Activated CD8-positive, alpha-beta T cell treated with anti-CD3 and anti-CD28 coated beads for 36 hours (primary cell): ENCODE measurements at places on chromosomes 7 and 10. TPM values are rescaled to one million over a fixed set of nuclear protein-coding genes. Genes with fewer than 3 reads are reported as not detected.

GRCh38 chr10:103479135-103479534, at the start of gene CALHM3:
Gene CALHM3, minus strand, starts transcription at chr10:103479240. Its CDS starts 208 bp downstream, at chr10:103479032.
- H3K4me3 ChIP-seq = no peak within 1 kb of the TSS
- no peak for DNase-seq
- no peaks in the 10 kb centered on the region for H3K27me3 ChIP-seq

GRCh38 chr7:14195079-14195478, 205.6 kb upstream of the ETV1 start:
- H3K4me3 ChIP-seq = no peak overlapping the region
- no peaks in the 10 kb centered on the region for H3K4me1 ChIP-seq

DNA sequence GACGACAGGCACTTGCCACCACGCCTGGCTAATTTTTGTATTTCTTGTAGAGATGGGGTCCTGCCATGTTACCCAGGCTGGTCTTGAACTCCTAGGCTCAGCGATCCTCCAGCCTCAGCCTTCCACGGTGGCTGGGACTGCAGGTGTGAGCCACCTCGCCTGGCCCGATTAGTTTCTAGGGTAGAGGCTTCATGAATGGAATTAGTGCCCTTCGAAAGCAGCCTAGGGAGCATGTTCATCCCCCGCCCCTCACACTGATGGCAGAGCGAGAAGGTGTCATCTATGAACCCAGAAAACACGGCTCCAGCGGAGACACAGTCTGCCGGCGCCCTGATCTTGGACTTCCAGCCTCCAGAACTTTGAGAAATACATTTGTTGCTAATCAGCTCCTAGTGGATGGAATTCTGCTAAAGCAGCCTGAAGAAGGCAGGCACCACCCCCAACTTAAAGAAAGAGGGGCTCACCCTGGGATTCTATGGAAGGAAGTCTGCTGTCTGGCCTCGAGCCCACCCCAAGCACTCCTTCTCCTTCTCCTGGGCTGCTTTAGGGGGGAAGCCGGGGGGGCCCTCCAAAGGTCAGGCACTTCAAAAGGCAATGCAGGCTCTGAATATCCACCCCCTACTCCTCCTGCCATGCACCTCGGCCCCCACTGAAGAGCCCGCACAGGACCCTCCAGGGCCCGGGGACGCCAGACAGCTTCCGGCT, 10.1 kb downstream of the PDGFA start:
- peaks cover 8% of the 10 kb centered on the region for H3K4me1 ChIP-seq
- H3K4me3 ChIP-seq = no peak overlapping the region
- no peak for DNase-seq
- H3K27ac ChIP-seq = no peak overlapping the region
- H3K36me3 ChIP-seq = no peaks in the 10 kb centered on the region

GRCh38 chr7:42689626-42690025, 222.2 kb downstream of the C7orf25 start:
- no peaks in the 10 kb centered on the region for H3K36me3 ChIP-seq
- peaks cover 4% of the 10 kb centered on the region for H3K27me3 ChIP-seq
- H3K4me3 ChIP-seq = no peak overlapping the region
- no peaks in the 10 kb centered on the region for H3K4me1 ChIP-seq
- DNase-seq = no peak

GRCh38 chr10:99540306-99540656, 7.5 kb downstream of the NKX2-3 start:
- H3K27me3 ChIP-seq = peaks cover 73% of the 10 kb centered on the region
- no peak overlapping the region for H3K4me3 ChIP-seq
- no peaks in the 10 kb centered on the region for H3K36me3 ChIP-seq
- no peak overlapping the region for H3K27ac ChIP-seq
- H3K4me1 ChIP-seq = peaks cover 13% of the 10 kb centered on the region
- DNase-seq = no peak

DNA sequence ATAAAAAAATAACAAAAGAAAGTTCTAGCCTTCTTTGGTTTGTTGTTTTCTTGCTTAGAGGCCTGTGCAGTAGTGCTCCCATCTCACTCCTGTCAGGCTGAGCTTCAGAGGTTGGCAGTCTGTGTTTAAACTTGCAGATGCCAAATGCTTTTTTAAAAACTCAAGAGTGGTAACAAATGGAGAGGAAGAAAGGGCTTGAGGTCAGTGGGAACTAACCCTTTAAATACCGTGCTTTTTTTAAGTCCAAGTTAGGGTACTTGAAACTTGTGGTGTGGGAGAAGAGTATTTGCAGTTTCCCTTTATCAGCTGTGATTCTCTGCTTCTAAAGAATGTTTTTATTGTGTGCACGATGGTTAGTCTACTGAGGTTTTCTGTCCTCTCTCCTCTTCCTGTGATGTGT, 29.4 kb downstream of the ZRANB1 start:
- no peak overlapping the region for H3K4me3 ChIP-seq
- no peak for DNase-seq
- no peak overlapping the region for H3K27ac ChIP-seq

- no peaks in the 10 kb centered on the region for H3K27me3 ChIP-seq
- peaks cover 87% of the 10 kb centered on the region for H3K4me1 ChIP-seq
- no peak for DNase-seq
- H3K27ac ChIP-seq = peak overlapping the region; percentile 73
- peaks cover 42% of the 10 kb centered on the region for H3K36me3 ChIP-seq
Observed at GRCh38 chr7:131015657-131015958, 281.6 kb upstream of the KLF14 start.

GRCh38 chr7:54968018-54968417, 50.8 kb upstream of the EGFR start:
- H3K27ac ChIP-seq = no peak overlapping the region
- H3K4me3 ChIP-seq = no peak overlapping the region
- no peaks in the 10 kb centered on the region for H3K4me1 ChIP-seq
- no peaks in the 10 kb centered on the region for H3K36me3 ChIP-seq

- H3K4me3 ChIP-seq = no peak overlapping the region
- H3K27ac ChIP-seq = no peak overlapping the region
- peaks cover 6% of the 10 kb centered on the region for H3K4me1 ChIP-seq
- H3K27me3 ChIP-seq = peaks cover 39% of the 10 kb centered on the region
- no peaks in the 10 kb centered on the region for H3K36me3 ChIP-seq
- DNase-seq = no peak
Observed at GRCh38 chr7:27143950-27144780, 684 bp upstream of the HOXA5 start.

- H3K4me3 ChIP-seq = no peak overlapping the region
- no peaks in the 10 kb centered on the region for H3K27me3 ChIP-seq
- no peaks in the 10 kb centered on the region for H3K36me3 ChIP-seq
- H3K27ac ChIP-seq = no peak overlapping the region
- no peak for DNase-seq
Observed at GRCh38 chr10:108840944-108841343, 1082.4 kb downstream of the XPNPEP1 start.

DNA sequence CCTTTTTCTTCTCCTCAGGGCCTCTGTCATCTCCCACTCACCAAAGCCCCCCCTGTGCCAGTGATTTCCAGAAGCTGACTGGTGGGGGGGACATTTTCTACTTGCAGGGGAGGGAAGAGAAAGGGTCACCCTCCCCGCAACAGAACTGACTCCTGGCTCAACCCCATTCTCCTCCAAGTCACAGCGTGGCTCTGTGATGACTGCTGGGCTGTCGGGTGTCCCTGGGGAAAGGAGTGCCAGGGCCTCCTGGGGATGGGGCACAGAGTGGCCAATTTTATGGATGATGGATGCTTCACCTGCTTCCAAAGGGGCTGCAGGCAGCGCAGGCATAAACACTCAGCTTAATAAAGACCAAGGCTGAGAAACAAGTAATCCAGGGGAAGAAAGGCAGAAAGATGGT, 523.0 kb downstream of the PTPRN2 start:
- H3K4me3 ChIP-seq = no peak overlapping the region
- H3K4me1 ChIP-seq = no peaks in the 10 kb centered on the region
- no peaks in the 10 kb centered on the region for H3K27me3 ChIP-seq
- DNase-seq = no peak
- H3K36me3 ChIP-seq = no peaks in the 10 kb centered on the region
- no peak overlapping the region for H3K27ac ChIP-seq

- H3K4me1 ChIP-seq = no peaks in the 10 kb centered on the region
- H3K27ac ChIP-seq = no peak overlapping the region
- H3K4me3 ChIP-seq = no peak overlapping the region
- no peaks in the 10 kb centered on the region for H3K36me3 ChIP-seq
- no peaks in the 10 kb centered on the region for H3K27me3 ChIP-seq
Observed at GRCh38 chr10:24136070-24136469, 72.9 kb upstream of the KIAA1217 start.

- H3K4me1 ChIP-seq = peaks cover 12% of the 10 kb centered on the region
- H3K27ac ChIP-seq = no peak overlapping the region
- no peaks in the 10 kb centered on the region for H3K36me3 ChIP-seq
- H3K4me3 ChIP-seq = no peak overlapping the region
- no peak for DNase-seq
Observed at GRCh38 chr7:24762771-24763170, 5.5 kb upstream of the GSDME start.

DNA sequence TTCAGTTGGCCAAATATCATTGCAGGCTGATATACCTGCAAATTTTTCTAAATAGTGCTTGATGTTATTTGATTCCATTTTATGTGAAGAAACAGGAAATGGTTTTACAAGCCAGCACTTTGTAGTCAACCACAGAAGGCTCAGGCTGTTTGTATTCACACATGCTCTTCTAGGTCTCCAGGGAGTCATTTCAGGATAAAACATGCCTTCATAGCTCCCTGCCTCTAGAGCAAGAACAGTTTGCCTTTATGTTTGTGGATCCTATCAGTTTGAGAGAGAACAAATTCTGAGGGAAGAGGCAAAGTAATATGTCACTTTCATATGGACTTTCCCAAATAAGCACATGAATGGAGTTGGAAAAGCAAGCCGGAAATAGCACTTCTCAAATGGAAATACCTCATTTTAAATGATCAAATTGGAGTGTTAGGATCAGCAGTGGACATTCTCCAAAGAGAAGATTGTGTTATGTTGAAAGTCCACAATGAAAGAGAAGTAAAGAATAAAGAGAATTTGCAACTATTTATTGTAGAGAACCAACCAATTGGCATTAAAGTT, 277.6 kb downstream of the KCND2 start:
- DNase-seq = no peak
- no peaks in the 10 kb centered on the region for H3K36me3 ChIP-seq

GRCh38 chr10:130742941-130743675, 568.4 kb downstream of the TCERG1L start:
- no peaks in the 10 kb centered on the region for H3K4me1 ChIP-seq
- H3K36me3 ChIP-seq = no peaks in the 10 kb centered on the region
- H3K4me3 ChIP-seq = no peak overlapping the region
- H3K27me3 ChIP-seq = no peaks in the 10 kb centered on the region
- H3K27ac ChIP-seq = no peak overlapping the region

NPY4R2 gene
- total RNA-seq = not detected

STK31 gene
- total RNA-seq = 0.20 TPM

TMEM176B gene
- total RNA-seq = not detected

DOCK1 gene
- 0.18 TPM for total RNA-seq

GPR85 gene
- total RNA-seq = not detected

HYAL4 gene
- total RNA-seq = not detected

TEX47 gene
- total RNA-seq = not detected

RAB19 gene
- 6.4 TPM for total RNA-seq
